ENCODE measurements at places on chromosomes 7 and 10.

DNA sequence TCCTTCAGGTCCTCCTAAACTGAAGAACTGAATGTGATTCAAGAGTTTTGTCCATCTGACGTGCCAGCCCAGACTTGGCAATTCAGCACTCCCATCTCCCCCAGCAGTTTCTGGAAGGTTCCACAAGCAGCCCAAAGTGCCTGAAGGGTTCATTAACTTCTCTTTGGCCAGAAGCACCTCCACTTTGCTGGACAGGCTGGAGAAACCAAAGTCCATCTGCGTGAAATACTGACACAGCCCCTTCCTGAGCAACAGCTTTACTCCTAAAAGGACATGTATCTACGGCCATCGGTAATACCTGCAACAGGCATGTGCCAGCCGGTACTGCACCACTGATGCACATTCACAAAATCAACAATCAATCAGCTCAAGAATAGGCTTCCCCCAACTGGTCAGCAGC, 48.5 kb downstream of the RSU1 start:
- no peak for DNase-seq

GRCh38 chr10:43671659-43672531, 23.2 kb upstream of the ZNF32 start:
- peak; percentile 63 for DNase-seq

GRCh38 chr7:84317536-84317935, 122.9 kb upstream of the SEMA3A start:
- no peak for DNase-seq

- no peak for DNase-seq
Measured at GRCh38 chr7:146862415-146862814, 745.8 kb downstream of the CNTNAP2 start.

GRCh38 chr7:159321278-159321677, 176.6 kb upstream of the VIPR2 start:
- no peak for DNase-seq

DNA sequence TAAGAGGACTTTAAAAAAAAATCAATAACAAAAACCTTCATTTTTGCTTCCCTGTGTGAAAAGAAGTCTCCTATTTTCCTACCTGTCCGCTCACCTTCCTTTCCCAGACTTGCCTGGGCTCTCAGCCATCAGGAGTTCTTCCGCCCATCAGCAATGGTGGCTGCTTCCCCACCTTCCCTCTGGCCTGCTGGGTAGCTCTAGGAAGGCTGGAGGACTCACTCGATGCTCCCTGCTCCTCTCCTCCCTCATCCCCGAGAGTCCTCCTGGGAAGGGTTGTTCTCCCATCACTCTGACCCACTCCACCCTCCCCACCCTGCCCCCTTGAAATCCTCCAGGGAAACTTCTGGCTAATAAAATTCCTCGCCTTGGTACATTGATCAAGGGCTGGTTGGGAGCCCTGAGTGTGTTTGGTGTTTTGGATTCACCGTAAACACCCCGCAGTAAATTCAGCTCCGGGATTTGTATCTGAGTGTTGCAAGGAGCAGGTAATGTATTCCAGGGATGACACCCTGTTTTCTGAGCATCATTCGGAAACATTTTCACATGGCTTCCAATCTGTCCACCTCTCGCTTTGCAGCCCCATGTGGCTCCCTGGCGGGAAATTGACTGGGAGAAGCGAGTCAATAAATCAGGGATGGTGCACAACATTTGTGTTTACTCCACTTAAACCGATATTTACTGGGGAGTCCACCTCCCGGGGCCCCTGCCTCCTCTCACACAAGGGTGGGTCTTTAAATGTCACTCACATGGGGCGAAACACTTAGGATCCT, 126.4 kb upstream of the SDK1 start:
- no peak for DNase-seq

- DNase-seq = no peak
Measured at GRCh38 chr7:135342887-135343286, 109.2 kb downstream of the STRA8 start.

- DNase-seq = no peak
Measured at GRCh38 chr10:101367569-101368453, 13.8 kb downstream of the BTRC start.

- no peak for DNase-seq
Measured at GRCh38 chr7:64993901-64994300, 3.1 kb upstream of the ZNF117 start.

DNA sequence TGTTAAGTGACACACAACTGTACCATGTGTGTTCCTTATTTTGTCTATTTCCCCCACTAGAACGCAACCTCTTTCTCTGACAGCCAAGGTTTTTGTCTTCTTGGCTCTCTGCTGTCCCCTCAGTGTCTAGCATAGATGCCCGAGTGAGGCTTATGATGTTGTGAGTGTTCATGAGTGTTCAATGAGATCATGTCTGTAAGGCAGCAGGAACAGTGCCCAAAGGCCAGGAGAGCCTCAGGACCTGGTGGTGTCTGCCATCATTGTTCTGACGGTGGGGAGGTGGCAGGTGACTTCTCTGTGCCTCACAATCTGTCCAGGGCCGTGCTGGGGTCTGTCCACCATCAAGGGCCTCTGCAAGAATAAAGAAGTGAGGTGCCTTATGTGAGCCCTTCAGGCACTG, 66.5 kb downstream of the JCAD start:
- no peak for DNase-seq

GRCh38 chr10:129532838-129533237, 65.8 kb downstream of the MGMT start:
- DNase-seq = no peak

- DNase-seq = no peak
Measured at GRCh38 chr7:13687500-13687899, 302.0 kb downstream of the ETV1 start.

GRCh38 chr7:55723621-55723941, 139.0 kb downstream of the SEPTIN14 start:
- DNase-seq = no peak

DNA sequence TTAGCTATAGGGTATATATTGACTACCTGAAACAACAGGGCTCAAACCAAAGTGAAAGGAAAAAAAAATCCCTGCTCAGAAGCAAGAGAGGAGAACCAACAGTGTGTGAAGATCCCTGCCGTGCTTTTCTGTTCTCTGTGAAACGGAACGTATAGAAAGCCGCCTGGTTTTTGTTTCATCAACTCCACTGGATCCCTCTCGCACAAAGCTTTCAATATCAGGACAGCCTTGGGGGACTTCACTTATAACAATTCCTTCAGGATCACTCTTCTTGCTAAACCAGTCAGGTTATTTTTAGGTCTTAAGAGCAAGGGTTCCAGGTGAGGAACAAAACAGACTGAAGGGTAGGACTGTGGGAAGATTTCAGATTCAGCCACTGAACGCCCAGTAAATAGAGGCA, 151.1 kb upstream of the CACNA2D1 start:
- DNase-seq = no peak

DNA sequence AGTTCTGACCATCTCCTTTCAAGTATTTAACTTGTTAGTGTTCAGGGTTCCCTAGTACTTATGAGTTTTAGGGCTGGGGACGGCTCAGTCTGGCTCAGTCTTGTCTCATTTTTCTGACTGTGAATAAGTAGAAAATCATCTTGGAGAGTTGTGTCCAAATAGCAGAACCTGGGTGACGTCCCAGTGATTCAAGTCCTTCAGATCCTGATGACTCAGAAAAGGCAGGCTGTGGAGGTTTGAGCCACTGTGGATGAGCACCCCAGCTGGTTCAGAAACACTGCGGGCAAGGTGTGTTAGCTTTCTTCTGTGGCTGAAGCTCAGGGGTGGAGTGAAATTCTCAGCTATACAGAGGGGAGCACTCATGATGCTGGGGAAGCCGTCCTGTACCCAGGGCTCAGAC, 154.4 kb upstream of the NPY start:
- DNase-seq = no peak

DNA sequence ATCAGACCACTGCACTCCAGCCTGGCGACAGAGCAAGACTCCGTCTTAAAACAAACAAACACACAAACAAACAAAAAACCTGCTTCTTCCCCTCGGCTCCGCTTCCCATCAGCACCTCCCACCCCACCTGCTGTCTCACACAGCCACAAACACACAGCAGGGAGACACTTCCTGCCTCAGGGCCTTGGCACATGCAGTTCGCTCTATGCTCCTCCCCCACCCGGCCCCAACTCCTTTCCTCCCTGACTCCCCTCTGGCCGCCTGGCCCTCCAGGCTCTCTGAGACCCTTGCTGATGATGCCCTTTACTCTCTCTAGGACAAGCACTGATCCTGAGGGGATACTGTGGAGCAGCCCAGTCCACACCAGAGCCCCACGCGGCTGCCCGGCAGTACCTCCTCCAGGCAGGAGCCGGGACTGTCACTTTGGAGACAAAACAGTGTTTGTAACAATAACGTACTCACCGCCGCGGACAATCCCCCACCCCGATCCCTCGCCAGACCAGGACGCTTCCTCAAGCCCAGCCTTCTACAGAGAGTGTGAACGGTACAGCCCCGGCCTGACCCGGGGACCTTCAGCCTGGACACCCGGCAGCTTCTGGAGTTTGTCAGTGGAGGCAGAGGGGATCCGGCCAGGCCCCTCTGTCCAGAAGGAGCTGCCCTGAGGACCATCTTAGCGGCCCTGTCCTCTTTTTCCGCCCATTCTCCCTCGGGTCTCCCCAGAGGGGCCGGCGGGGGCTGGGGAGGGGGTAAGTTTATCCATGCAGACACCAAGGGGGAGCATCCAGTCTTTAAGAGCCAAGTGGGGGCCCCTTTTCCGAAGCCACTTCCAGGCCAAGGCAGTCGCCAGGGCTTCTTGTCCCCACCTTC, 50.0 kb upstream of the GTF2IRD1 start:
- DNase-seq = no peak

DNA sequence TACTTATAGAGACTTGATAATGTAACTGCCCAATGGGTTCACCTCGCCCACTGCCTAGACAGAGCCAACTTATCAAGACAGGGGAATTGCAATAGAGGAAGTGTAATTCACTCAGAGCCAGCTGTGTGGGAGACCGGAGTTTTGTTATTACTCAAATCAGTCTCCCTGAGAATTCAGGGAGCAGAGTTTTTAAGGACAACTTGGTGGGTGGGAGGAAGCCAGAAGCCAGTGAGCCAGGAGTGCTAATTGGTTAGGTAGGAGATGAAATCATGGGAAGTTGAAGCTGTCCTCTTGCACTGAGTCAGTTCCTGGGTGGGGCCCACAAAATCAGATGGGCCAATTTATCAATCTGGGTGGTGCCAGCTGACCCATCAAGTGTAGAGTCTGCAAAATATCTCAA, 20.1 kb upstream of the C7orf33 start:
- no peak for DNase-seq

DNA sequence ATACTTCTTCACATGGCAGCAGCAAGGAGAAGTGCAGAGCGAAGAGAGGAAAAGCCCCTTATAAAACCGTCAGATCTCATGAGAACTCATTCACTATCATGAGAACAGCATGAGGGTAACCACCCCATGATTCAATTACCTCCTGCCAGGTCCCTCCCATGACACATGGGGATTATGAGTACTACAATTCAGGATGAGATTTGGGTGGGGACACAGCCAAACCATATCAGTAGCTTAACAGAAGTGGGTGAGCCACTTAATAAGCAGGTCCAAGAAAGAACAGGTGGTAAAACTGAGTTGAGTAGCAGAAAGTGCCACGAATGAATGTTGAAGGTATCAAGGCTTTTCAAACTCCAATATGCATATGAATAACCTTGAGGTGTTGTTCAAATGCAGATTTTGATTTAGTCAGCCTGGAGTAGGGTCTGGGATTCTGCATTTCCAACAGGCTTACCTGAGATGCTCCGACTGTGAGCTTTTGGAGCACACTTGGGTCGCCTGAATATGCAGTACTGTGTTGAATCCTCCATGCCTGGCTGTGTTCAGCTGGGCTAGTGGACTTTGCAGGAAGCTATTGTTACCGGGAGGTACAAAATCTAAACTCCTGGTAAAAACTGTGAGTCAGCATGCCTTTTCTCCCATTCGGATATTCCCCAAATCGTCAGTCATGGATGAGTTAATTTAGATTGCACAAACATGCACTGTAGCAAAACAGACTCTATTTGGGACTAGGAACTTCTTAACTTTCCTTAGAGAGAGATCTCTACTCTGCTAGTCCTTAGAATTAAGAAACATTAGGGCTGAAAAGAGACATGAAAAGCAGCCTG, 69.0 kb upstream of the PRKCQ start:
- DNase-seq = no peak

DNA sequence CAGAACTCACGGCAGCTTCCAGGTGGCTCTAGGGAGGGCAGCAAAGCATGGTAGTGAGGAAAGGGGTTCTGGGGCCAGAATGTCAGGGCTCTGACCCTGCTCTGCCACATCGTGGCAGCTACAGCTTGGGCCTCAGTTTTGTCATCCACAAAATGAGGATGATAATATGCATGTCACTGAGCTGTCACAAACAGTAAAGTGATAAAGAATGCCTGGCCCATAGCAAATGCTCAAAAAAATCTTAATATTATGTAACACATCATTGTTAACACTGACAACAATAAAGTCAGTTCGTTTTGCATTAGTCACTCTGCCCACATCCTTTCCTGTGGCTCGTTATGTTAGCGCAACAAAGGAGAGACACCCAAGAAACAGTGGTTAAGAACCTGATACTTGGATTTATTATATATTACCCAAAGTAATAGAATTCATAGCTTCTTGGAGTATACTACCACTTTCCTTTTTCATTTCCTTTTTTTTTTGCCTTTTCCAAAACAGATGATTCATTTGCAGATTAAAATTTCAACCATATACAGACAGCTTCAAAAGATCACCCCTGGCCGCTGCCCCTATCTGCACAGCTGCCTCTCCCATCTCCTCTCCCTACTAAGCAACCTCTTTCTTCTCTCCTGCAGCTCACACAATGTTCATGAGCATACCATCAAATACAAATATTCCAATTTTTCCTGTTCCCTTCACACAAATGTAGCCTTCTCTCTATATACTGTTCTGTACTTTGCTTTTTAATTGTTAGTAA, 45.5 kb upstream of the DDC start:
- no peak for DNase-seq

GRCh38 chr7:111927353-111928019, 278.7 kb downstream of the DOCK4 start:
- no peak for DNase-seq

GRCh38 chr10:131021246-131021895, 290.1 kb downstream of the TCERG1L start:
- DNase-seq = no peak

GRCh38 chr10:98419469-98420261, 4.7 kb upstream of the PYROXD2 start:
- no peak for DNase-seq

- DNase-seq = no peak
Measured at GRCh38 chr10:3919709-3920308, 134.8 kb upstream of the KLF6 start.

DNA sequence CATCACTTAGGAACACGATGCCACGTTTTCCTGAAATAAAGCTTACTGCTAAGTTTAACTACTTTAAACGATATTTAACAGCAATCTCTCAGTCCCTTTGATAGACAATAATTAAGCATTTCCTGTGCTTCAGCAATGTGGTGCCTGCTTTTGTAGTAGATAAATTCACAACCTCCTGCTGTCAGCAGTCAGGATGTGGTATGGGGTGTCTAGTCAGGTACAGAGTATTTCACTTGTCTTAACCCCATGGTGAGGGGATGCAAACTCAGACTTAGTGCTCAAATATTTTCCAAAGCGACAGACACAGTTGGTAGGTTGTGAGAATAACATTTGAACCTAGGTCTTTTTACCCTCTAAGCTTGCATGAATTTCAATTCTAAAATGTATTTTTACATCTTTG, 526.2 kb upstream of the PFKP start:
- DNase-seq = no peak

- DNase-seq = no peak
Measured at GRCh38 chr7:7188091-7188490, 5.7 kb downstream of the C1GALT1 start.

Data from prostate gland (tissue), 2 donors.